ENCODE measurements at places on chromosomes 2 and 18.
A peak's percentile ranks its signal among the peaks of the same experiment; 100 is the strongest.

DNA sequence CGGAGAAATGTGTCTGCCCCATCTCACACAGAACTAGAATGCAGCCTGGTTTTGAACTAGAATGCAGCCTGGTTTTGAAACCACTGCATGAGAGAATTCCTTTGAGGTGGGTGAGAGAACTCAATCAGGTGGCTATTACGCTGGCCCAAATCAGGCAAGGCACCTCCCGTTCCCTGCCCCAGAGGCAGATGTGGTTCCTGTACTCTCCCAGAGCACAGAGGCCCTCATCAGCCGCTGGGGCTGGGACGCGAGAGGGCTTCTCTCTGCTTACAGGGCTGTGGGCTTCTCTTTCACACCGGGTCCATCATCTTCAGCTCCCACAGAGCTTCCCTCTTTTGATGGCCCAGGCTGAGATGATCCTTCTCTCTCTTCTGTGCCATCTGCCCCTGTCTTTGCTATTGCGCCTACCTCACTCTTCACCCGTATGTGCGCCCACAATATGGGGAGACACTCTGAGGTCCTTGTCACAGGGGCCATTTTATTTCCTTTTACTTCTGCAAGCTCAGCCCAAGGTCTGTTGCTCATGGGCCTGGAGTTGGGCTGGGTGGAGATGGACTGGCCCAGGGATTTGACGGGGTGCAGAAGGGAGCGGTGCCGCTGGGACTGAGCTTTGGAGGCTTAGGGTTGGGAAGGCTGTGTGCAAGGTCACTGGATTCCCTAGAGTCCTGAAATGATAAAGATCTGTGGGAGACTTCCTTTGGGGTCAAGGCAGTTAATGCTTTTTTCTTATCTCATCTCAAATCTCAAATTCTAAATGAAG lies 84.4 kb upstream of the HS6ST1 start:
- DNase-seq, result no peak

DNA sequence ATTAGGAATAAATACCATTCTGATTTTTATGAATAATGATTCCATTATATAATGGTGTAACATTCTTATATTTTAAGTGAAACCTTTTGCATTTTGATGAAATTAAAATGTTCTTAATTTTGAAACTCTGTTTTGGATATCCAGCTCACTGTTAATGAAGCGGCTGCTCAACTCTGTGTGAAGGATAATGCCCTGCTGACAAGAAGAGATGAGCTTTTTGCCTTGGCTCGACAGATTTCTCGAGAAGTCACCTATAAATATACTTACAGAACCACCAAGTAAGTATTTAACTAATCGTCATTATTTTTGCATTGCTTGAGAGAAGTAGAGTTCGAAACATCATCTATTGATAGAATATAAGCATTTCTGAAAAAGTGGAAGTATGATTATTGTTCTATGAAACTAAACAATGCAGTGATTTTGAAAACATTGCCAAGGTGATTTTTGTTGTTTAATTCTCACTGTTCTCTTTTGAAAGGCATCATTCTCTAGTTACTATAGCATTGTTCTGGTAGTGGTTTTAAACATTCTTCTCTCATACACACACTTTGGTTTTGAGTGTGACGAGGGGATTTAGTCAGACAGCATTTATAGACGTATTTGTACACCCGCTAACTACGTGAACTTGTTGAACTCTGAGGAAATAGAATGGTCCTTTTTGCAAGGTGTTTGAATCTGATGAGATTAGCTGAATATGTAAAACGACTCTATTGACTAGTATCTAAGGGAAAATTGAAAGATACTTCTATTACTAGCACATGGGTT lies 21.5 kb downstream of the NAB1 start:
- DNase-seq, result no peak

- DNase-seq, result no peak
These were observed 31.6 kb upstream of the SLC35F6 start for GRCh38 chr2:26732446-26732845.

DNA sequence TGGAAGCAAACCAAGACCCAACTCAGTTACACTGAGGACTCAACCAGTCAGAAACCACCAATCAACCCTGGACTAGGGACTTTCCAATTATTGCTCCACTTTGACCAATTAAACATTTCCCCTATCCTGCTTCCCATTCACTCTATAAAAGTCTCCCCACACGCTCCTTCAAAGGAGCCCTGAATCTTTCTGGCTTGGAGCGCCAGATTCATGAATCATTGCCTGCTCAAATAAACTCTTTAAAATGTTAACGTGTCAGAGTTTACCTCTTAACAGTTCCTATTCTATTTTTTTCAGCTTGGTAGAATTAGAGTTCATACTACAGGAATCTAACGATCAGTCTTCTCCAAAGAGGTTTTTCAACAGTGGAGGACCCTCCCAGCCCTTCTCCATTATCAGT lies 20.7 kb upstream of the SULT1C2 start:
- peak; percentile 80 for DNase-seq

DNA sequence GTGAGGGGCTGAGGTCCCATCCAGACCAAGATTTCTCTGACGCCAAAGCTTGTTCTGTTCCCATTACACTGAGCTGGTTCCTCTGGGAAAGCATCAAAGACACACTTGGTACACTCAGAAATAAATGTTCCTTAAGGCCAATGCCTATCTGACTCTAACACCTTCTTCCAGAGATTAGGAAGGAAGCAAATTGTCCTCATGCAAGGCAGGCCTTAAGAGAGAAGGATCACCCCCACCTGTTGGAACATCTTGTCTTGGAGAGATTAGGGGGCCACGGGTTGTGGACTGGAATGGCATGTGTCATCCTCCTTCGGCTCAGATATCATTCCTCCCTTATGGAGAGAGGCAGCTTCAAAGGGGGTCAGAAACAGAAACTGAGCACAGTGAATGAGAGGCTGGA lies 100.2 kb downstream of the ANKRD44 start:
- no peak for DNase-seq
